ENCODE measurements at places on chromosomes 6 and 20.

- no peak for DNase-seq
Observed at GRCh38 chr6:72617721-72618120, 4.1 kb upstream of the KCNQ5 start.

- no peak for DNase-seq
Observed at GRCh38 chr6:112525749-112526148, 178.6 kb downstream of the RFPL4B start.

- DNase-seq, result peak; percentile 35
Observed at GRCh38 chr20:380763-381580, 412 bp downstream of the TRIB3 start.

GRCh38 chr20:47686545-47686944 lies 98.7 kb downstream of the SULF2 start:
- DNase-seq, result peak; percentile 98

DNA sequence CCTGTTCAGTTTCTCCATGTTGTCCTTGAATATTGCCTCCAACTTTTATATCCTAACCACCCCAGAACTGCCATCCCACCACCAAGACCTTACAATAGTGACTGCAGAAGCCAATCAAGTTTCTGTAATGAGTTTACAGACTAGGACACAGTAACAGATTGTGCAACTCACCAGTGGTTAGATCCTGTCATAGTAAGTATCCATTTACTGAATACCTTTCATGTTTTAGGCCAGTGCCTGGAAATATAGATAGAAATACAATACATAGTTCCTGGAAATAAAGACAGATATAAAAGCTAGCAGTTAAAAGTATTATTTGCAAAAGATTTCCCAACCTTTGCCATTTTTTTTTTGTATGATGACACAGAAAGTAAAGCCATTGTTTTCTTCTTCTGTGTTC lies 471.8 kb upstream of the BTBD3 start:
- DNase-seq, result no peak

- no peak for DNase-seq
Observed at GRCh38 chr6:106750946-106751345, 121.6 kb downstream of the QRSL1 start.

- no peak for DNase-seq
Observed at GRCh38 chr6:26230351-26230750, 134.6 kb upstream of the BTN3A2 start.

DNA sequence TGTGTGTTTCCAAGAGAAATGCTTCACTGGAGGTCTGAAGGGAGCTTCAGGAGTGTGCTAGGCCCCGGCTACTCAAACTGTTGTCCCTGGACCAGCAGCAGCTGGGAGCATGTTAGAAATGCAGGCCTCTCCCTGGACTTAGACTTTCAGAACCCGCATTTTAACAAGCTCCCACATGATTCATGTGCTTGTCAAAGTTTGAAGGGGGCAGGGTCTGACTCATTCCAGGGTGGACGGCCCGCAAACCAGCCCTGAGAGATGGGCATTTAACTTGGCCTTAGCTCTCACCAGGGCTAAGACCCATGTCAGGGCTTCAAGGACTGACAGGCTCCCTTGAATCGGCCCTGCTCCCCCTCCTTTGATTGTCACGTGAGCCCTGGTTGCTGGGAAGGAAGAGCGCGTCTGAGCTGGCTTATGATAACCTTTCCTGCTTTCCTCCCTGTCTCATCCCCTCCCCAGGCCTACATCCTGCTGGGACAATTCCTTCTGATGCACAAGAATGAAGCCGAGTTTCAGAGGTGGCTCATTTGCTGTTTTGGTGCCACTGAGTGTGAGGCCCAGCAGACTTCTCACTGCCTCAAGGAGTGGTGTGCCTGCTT lies 35.5 kb downstream of the BANF2 start:
- peak; percentile 55 for DNase-seq

- no peak for DNase-seq
Observed at GRCh38 chr6:156928972-156929371, 151.8 kb downstream of the ARID1B start.

- DNase-seq, result no peak
Observed at GRCh38 chr6:30837870-30838269, 46.4 kb upstream of the DDR1 start.

DNA sequence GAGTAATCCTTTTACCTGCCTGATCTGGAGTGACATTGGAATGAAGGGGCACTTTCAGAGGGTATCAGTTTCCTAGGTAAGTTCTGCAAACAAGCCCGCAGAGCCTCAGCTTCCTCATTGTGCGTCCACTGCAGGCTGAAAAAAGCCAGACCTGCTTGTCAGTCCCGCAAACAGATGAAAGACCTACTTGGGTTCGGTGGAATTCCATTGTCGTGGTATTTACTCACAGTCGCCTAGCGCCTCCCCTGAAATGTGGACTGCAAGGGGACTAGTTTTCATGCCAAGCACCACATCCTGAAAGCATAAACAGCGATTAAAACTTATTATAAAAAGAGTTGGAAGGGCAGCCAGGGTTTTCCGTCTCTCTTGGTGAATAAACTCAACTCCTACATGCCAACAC lies 121.5 kb downstream of the PAX1 start:
- no peak for DNase-seq

DNA sequence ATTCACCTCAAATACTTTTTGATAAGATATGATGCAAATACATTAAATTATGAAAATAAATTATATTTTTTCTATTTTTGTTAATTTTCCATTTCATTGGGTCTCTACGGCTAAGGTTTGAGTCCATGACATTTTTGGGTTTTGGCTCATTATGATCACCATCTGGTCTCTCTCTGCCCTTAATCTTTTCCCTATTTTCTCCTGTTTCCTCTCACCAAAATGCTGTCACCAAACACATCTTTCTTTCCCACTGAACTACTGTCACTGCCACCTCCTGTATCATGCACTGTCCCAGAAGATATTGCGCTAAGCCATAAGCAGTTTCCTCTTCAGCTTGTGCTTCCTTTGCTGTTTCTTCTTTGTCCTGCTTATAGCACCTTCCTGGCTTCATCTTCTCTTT lies 42.0 kb upstream of the OGFRL1 start:
- no peak for DNase-seq

DNA sequence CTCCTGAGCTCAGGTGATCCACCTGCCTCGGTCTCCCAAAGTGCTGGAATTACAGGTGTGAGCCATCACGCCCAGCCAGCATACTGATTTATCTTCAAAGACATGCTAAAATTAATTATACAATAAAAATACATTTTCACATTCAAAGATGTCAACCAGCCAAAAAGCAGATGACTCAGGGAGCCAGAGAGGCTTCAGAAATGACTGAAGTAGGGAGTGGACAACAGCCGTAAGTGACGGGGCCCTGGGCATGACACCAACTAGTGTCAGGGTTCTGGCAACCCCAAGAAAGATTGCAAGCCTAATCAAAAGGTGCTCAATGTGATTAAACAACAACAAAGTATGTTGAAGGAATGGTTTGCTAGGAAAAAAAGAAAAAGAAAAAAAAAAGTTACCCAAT lies 28.4 kb downstream of the GPLD1 start:
- DNase-seq, result no peak

DNA sequence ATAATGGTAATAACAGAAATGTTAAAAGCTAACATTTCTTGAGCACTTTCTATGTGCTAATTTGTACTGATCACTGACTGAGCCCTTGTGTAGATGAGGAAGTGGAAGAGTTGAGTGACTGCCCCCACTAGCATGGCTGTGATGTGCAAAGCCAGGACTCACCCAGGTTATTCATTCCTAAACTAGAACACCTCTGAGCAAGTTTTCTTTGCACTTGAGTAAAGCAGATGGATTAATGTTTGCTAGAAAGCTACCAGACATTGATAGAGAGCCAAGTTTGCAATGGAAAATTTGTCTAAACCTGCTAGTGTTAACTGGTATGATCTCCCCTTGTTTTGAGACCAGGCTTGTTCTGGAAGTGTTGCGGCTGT lies 467.4 kb upstream of the PLCB4 start:
- no peak for DNase-seq

GRCh38 chr6:166466178-166467122 lies 83.7 kb upstream of the MPC1 start:
- peak; percentile 59 for DNase-seq

- DNase-seq, result peak; percentile 37
Observed at GRCh38 chr6:87705070-87705691, 3.1 kb upstream of the AKIRIN2 start.

DNA sequence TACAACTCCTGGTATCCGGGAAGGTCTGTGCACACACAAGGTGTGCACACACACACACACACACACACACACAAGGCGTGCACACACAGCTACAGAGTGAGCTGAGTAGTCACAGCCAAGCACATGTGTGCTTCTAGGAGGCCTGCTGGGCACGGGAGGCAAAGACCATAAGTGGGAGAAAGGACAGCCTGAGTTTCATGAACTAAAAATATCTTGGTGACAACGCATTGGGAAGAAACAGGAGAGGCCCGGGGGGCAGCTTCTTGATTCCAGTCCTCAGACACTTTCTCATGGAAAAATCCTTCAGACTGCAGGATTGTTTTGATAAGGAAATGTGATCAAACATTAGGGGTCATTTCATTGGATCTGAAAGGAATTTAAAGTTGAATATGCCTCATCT lies 2.6 kb downstream of the TRAF3IP2 start:
- peak; percentile 34 for DNase-seq

DNA sequence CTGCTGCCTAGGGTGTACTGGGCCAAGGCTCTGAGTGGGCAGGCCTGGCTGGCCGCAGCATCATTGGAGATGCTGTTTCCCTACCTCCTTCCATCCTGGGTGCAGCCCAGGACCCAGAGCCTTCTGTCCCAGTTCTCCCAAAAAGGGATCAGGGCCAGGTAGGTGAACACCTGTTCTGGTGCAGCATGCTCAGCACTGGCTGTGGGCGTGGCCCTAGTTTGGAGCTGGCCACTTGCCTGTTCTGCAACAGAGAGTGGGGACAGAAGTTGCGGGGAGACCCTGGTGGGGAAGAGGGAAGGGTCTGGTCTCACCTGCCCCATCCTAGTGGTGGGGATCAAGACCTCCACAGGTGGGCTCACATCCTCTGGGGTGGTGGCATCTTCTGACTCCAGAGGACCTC lies 1.4 kb upstream of the ARMC12 start:
- no peak for DNase-seq

- DNase-seq, result no peak
Observed at GRCh38 chr6:13597073-13597472, 18.1 kb upstream of the NOL7 start.

DNA sequence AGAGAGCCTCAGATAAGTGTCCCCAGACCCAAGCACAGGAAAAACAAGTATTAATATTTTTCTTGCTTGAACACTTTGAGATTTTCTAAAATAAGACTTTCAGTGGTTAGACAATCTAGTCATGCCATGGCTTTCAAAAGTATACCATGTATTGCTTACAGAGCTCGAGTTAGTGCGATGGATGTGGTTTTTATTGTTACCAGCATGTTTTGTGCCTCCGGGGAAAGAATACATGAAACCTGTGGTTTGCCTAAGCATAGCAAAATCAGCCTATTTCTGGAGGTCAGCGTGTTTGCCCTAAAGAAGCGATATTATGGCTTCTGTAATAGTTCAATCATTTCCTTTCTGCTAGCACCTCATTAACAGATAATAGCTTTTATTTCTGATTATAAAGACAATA lies 21.6 kb downstream of the RIN2 start:
- no peak for DNase-seq

DNA sequence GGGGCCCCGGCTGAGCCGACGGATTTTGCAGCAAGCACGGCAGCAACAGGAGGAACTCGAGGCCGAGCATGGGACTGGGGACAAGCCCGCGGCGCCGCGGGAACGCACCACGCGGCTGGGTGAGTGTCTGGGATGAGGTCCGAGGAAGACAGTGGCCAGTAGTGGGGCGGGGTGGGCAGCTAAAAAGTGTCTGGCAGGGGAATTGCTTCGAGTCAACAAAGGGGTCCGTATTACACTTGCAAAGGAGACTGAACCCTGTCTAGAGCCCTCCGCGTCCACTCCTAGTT lies 356 bp downstream of the BYSL start:
- DNase-seq, result no peak

DNA sequence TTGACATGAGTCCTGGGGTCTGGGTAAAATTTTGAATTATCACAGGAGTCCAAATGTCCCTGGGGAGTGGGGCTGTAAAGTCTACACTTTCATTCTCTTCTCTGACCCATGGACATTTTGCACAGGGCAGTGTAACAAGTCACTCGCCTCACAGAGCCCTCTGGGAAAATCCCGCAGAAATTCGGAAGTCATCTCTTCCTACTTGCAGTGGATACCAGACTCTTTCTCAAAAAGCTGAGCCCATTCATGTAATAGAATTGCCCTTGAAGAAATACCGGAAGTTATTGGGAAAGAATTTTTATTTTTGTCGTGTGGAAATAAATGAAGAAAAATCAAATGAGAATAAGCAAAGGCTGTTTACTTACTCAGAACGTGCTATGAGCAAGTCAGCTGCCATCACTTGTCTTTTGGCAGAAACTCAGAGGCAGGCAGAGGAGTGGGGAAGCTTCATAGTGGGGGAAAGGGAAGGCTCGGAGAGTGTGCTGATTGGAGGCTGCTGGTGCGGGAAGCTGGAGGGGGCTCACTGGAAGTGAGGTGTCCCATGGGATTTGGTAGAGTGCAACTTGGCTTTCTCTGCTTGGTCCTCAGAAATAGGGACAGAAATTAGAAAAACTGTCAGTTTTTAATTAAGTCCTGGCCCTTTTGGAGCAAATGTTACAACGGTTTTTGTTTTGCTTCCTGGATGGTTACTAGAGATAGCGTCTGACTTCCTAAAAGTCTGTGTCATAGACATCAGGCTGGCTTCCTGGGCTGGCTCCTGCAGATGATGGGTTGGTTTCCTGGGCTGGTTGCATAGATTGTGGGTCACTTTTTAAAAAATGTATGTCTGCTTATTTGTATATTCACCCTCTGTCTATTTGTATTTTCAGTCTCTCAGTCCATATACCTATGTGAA lies 79.8 kb upstream of the EEF1E1 start:
- no peak for DNase-seq

GRCh38 chr20:33104336-33104735 lies 24.9 kb downstream of the BPIFB4 start:
- no peak for DNase-seq

GRCh38 chr6:20729086-20729485 lies 194.8 kb downstream of the CDKAL1 start:
- no peak for DNase-seq

DNA sequence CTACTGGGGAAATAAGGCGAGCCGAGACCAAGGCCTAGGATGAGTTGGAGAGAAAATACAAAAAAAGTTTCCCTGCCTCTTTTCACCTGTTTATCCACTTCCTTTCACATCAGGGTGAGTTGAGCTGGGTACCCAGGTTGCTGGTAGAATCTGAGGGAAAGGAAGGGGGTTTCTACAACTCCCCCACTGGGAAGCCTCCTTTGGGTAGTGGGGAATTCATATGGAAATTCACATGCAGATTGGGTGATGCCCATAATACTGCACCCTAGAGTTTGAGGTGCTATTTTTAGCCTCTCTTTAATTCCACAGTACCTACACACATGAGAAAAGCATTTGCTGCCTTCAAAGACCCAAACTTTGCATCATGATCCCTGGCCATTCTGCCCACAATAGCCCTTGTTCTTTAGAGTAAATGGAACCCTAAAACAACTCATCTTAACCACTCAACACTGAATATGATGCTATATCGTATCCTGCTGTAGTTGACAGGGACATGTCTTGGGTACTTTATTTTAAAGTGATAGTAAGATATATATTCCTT lies 2.7 kb downstream of the OSTM1 start:
- DNase-seq, result no peak

- DNase-seq, result no peak
Observed at GRCh38 chr20:41223112-41223511, 85.8 kb downstream of the PLCG1 start.

GRCh38 chr6:127550403-127550802 lies 26.6 kb upstream of the C6orf58 start:
- DNase-seq, result no peak
